ENCODE measurements at places on chromosomes 5 and 9.

DNA sequence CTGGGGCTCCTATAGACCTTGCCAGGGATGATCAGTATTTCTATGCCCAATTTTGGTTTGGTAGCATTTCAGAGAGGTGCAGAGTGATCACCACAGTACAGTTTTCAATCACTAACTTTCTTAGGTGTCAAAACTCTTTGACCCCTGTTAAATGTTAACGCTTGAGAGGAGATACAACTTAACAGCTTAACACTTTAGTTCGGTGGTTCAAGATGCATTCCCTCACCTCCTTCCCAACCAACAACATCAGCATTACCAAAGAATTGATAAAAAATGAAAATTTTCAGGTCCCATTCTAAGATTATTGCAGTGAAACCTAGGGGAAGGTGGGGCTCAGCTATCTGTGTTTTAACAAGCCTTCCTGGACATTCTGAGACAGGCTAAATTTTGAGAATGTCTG lies 16.2 kb downstream of the ALDH1A1 start:
- no peak overlapping the region for H3K4me3 ChIP-seq
- H3K27ac ChIP-seq: no peak overlapping the region
- H3K4me1 ChIP-seq: no peaks in the 10 kb centered on the region
- H3K27me3 ChIP-seq: no peaks in the 10 kb centered on the region

DNA sequence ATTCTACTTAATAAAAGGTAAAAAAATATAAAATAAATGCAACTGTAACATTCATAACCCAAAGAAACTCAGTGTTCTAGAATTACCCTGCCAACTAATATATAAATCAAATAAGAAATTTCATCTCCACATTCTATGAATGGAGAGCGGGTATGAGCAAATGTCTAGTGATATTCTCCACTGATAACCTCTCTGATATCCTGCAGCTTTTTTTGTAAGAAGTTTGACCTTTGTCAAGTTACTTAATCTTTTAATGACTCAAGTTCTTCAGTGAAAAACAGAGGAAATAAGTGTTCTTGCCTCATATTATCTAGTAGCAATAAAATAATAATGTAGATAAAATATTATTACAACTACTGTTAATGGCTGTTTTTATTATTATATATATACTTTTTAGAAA lies 1275.6 kb upstream of the CDH9 start:
- DNase-seq: no peak
- no peaks in the 10 kb centered on the region for H3K27me3 ChIP-seq
- no peak overlapping the region for H3K27ac ChIP-seq
- H3K36me3 ChIP-seq: no peaks in the 10 kb centered on the region
- no peaks in the 10 kb centered on the region for H3K4me1 ChIP-seq

DNA sequence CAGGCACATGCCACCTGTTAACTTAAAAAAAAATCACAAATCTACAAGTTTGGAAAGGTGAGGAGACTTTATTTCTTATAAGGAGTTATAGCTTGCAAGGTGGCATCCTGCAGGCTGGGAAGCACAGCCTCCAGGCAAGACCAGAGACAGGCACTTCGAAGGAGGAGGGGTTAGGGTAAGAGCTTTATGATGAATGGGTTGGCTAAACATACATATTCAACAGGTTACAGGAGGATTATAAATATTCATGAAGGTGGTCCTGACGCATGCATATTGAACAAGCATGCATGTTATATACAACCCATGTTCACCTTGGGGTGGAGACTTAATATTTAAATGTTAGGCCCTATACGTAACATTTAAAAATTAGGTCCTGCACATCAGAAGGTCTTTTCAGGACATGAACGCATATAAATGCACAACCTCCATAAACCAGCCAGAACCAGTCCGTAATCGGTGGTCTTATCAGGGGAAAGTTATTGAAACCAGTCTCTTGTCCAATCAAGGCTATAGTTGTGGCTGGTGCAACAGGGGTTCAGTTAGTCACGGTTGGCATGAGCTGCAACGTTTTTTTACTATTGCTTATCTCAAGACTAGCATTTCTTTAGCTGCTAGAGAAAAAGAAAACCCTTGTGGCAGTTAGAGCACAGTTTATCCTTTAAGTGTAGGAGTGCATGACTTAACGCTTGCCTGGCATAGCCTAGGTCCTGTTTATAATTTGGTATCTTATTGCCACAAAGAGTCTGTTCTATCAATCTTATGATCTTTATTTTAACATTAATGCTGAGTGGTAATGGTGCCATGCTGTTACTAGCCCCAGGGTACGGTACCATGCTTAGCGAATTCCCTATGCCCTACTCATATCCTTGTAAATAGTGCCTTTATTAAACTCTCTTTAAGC lies 72.7 kb downstream of the C9orf57 start:
- H3K4me1 ChIP-seq: peaks cover 4% of the 10 kb centered on the region
- H3K27ac ChIP-seq: no peak overlapping the region
- DNase-seq: no peak
- H3K27me3 ChIP-seq: no peaks in the 10 kb centered on the region

DNA sequence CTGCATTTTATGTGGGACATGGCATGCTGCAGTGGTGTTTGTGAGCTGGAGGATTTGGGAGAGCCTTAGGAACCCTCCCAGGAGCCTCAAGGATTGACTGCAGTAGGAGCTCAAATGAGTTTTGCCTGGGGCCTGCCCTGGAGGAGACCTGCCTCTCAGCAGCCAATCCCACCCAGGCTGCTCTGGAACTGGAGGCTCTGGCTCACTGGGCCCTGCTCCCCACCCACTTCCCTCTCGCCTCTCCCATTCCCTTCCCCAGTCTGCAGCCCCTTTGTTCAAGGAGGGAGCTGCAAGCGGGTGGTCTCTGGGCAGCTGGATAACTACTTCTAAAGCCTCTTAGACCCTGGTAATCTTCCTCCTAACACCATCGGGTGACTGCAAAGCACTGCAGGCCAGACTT lies 24.2 kb downstream of the KCNIP1 start:
- H3K27me3 ChIP-seq: no peaks in the 10 kb centered on the region
- H3K4me3 ChIP-seq: no peak overlapping the region
- DNase-seq: no peak
- H3K4me1 ChIP-seq: no peaks in the 10 kb centered on the region

GRCh38 chr5:105034401-105034763 lies 1471.8 kb upstream of the NUDT12 start:
- H3K27ac ChIP-seq: no peak overlapping the region
- no peak for DNase-seq
- no peaks in the 10 kb centered on the region for H3K4me1 ChIP-seq
- H3K27me3 ChIP-seq: no peaks in the 10 kb centered on the region
- no peaks in the 10 kb centered on the region for H3K36me3 ChIP-seq

- no peak for DNase-seq
- no peaks in the 10 kb centered on the region for H3K36me3 ChIP-seq
- no peak overlapping the region for H3K27ac ChIP-seq
- no peak overlapping the region for H3K4me3 ChIP-seq
Measured at GRCh38 chr9:114676901-114677300, 5.1 kb downstream of the TEX48 start.

DNA sequence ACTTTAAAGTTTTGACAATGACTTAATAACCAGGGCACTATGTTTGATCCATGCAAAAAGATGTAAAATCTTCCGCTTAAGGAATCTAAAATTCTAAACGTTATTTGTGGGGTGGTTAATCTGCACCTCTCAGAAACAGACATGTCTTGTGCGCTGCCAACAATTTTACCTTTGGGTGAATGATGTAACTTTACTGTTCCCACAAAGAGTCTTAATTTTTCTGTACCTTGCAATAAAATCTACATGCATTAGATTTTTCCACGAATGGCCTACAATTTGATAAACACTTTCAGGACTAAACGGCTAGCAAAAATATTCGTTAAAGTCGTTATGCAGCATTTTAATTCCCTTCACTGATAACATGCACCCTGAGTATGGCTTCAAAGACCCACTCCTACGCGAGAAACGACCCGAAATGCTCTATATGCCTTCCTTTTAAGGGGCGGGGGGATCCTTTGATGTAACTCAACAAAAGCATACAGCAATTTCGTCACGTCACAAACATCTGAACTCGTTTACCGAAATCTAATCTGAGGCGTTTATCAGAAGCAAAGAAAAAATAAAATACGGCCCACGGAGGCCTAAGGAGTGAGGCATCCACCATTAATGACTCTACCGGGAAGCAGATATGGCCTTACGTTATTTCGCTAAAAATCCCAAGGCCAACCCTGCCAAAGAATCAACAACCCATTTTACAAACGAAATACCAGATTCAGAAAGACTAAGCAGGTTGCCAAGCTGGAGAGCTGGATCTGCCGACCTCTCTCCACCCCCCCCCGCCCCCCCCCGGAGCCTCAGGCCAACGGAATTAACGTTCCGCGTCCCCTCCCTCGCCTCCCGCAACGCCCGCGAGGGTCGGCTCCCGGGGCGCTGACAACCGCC lies 621 bp downstream of the AK6 start:
- DNase-seq: no peak
- H3K27ac ChIP-seq: peak overlapping the region; percentile 96
- peaks cover 6% of the 10 kb centered on the region for H3K4me1 ChIP-seq
- H3K36me3 ChIP-seq: peaks cover 6% of the 10 kb centered on the region

DNA sequence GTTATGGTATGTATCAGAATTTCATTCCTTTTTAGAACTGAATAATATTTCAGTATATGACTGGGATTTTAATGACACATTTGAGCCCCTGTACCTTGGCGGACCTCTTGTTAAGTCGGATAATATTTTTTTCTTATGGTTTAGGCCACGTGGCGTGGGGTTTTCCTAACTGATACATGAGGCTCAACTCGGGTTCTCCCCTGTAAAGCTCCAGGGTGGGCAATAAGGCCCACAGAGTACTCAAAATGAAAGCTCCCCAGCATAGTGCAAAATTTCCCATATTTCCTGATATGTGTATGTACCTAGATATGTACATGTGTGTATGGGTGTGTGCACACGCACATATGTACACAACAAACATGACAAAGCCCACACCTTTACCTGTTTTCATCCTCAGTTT lies 24.5 kb downstream of the TICAM2 start:
- H3K27me3 ChIP-seq: no peaks in the 10 kb centered on the region
- no peak for DNase-seq
- no peaks in the 10 kb centered on the region for H3K4me1 ChIP-seq
- no peaks in the 10 kb centered on the region for H3K36me3 ChIP-seq
- no peak overlapping the region for H3K4me3 ChIP-seq

DNA sequence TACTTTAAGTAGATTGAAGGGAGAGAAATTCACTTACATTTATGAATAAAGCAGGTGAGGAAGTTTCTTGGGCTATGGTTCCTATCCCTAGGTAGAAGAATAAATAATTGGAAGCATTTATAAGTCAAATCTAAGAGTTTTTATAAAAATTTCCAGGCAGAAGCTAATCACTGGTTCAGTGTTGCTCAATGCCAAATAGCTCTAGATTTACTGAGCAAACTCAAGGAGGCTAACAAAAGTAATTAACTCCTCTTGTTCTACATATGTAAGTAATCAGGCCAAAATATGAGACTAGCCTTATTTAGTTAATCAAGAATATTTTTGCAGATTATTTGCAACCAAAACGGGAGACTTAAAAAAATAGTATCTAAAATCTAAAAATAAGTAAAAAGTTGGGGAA lies 472.3 kb downstream of the PLK2 start:
- DNase-seq: no peak
- H3K27ac ChIP-seq: no peak overlapping the region
- H3K27me3 ChIP-seq: no peaks in the 10 kb centered on the region
- no peaks in the 10 kb centered on the region for H3K4me1 ChIP-seq

GRCh38 chr9:114341152-114341830 lies 11.6 kb downstream of the ORM2 start:
- no peaks in the 10 kb centered on the region for H3K27me3 ChIP-seq
- H3K4me3 ChIP-seq: no peak overlapping the region
- H3K36me3 ChIP-seq: peaks cover 24% of the 10 kb centered on the region
- DNase-seq: no peak

DNA sequence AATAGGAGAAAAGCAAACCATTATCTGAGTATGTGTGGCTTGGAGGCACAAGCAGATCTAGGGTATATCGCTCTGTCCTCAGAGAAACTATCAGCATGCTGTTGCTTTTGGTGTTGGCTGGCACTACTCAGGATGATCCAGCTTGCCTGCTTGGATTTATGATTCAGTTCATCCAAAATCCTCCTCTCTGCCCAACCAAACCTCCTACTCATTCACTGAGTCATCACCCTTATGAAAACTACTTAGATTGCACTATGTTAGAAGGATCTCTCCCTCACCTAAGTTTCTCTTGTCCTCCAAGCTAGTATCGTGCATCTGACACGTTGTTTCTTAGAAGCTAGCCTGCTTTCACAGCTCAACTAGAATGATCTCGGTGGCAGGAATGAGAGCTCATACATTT lies 14.2 kb upstream of the ZBED3 start:
- no peaks in the 10 kb centered on the region for H3K4me1 ChIP-seq
- H3K36me3 ChIP-seq: no peaks in the 10 kb centered on the region
- no peak for DNase-seq
- no peak overlapping the region for H3K27ac ChIP-seq

- no peak overlapping the region for H3K27ac ChIP-seq
- no peaks in the 10 kb centered on the region for H3K4me1 ChIP-seq
- DNase-seq: no peak
- H3K4me3 ChIP-seq: no peak overlapping the region
- no peaks in the 10 kb centered on the region for H3K27me3 ChIP-seq
- H3K36me3 ChIP-seq: no peaks in the 10 kb centered on the region
Measured at GRCh38 chr5:54362434-54362833, 52.1 kb upstream of the ARL15 start.

DNA sequence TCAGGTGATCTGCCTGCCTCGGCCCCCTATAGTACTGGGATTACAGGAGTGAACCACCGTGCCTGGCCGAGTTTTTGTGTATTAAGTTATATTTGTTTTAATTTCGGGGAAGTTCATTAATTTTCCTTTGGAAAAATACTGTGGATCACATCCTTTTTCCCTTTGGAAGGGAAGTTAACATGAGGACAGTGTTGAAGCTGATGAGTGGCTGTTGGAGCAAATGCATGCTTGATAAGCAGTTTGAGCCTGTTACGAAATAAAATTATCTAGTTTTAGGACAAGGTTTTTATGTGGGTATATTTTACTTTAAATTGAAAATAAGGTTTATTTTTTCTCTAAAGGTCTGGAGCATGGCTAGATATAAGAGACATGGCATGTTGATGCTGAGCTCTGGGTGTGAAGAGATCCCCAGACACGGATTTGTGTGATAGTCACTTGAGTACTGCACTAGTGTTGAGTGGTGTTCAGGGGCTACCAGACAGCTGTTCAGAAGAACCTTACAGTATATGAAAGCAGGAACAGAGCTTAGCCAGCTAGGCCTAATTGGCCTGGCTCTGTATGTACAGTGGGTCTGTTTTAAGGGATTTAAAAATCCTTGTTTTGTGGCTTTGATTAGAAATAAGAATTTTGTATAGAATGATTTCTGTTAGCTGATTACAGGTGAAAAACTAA lies 17.4 kb downstream of the LMNB1 start:
- no peak overlapping the region for H3K27ac ChIP-seq
- no peak overlapping the region for H3K4me3 ChIP-seq
- H3K27me3 ChIP-seq: no peaks in the 10 kb centered on the region
- H3K4me1 ChIP-seq: no peaks in the 10 kb centered on the region
- DNase-seq: no peak

GRCh38 chr9:126524353-126525077 lies 89.2 kb upstream of the LMX1B start:
- no peaks in the 10 kb centered on the region for H3K36me3 ChIP-seq
- H3K27me3 ChIP-seq: no peaks in the 10 kb centered on the region

GRCh38 chr5:76025790-76026189 lies 57.4 kb upstream of the SV2C start:
- no peaks in the 10 kb centered on the region for H3K4me1 ChIP-seq
- DNase-seq: no peak
- H3K27ac ChIP-seq: no peak overlapping the region
- no peak overlapping the region for H3K4me3 ChIP-seq
- H3K27me3 ChIP-seq: no peaks in the 10 kb centered on the region
